ENCODE measurements at places on chromosomes 6 and 20.
A peak's percentile ranks its signal among the peaks of the same experiment; 100 is the strongest.

DNA sequence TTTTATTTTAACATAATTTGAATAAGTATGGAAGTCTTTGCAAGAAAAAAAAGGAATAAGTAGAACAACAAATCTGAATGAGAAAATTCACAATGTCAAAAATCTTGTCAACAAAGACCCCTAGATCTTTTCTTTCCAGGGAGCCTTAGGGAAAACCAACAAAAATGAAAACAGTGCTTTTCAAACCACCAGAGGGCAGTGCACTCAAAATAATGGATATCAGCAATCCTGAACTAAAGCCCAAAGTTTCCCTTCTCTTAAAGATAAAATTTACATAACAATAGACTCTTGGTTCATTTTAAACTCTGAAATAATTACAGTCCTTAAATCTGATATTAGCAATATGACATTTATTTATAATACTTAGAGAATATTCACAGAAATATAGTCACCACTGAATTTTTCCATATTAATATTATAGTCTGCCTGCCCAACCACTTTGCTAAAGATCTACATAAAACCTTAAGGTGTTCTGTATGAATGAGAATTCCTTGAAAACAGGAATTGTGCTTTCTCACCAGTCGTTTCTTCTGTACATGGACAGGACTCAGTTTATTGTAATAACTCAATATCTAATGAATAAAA lies 105.3 kb upstream of the BMP5 start:
- DNase-seq = no peak

GRCh38 chr6:118740372-118740771 lies 89.0 kb upstream of the CEP85L start:
- no peak for DNase-seq

DNA sequence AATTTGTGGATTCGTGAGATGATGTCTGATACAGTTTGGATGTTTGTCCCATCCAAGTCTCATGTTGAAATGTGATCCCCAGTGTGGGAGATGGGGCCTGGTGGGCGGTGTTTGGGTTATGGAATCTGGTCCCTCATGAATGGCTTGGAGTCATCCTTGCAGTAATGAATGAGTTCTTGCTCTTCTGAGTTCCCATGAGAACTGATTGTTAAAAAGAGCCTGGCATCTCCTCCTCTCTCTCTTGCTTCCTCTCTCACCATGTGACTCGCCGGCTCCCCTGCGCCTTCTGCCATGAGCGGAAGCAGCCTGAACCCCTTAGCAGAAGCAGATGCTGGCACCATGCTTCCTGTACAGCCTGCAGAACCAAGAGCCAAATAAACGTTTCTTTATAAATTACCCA lies 30.5 kb upstream of the RPP40 start:
- no peak for DNase-seq

- no peak for DNase-seq
Measured at GRCh38 chr20:3551681-3552434, 81.0 kb downstream of the ATRN start.

- DNase-seq = no peak
Measured at GRCh38 chr6:79731471-79731870, 100.3 kb downstream of the SH3BGRL2 start.

DNA sequence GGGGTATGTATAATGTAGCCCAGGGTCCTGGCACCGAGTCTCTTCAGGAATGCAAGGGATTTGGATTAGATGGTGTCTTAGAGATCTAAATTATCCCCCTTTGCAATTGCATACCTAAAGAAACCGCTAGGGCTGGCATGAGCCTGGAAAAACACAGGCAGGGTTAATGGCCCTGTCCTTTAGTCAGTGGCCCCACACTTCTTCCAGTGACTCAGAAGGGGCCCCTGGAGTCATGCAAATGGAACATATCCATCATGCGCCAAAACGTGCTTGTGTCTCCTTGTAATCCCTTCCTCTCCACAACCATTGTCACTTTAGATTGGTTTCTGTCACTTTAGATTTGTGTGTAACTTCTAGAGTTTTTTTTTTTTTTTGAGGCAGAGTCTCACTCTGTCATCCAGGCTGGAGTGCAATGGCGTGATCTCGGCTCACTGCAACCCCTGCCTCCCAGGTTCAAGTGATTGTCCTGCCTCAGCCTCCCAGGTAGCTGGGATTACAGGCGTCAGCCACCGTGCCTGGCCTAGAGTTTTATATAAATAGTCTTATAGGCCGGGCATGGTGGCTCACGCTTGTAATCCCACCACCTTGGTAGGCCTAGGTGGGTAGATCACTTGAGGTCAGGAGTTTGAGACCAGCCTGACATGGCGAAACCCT lies 8.7 kb upstream of the MYBL2 start:
- no peak for DNase-seq

- no peak for DNase-seq
Measured at GRCh38 chr6:39281312-39281980, 32.8 kb downstream of the KCNK17 start.

GRCh38 chr20:36339646-36340592 lies 33.8 kb downstream of the DLGAP4 start:
- peak; percentile 6 for DNase-seq

DNA sequence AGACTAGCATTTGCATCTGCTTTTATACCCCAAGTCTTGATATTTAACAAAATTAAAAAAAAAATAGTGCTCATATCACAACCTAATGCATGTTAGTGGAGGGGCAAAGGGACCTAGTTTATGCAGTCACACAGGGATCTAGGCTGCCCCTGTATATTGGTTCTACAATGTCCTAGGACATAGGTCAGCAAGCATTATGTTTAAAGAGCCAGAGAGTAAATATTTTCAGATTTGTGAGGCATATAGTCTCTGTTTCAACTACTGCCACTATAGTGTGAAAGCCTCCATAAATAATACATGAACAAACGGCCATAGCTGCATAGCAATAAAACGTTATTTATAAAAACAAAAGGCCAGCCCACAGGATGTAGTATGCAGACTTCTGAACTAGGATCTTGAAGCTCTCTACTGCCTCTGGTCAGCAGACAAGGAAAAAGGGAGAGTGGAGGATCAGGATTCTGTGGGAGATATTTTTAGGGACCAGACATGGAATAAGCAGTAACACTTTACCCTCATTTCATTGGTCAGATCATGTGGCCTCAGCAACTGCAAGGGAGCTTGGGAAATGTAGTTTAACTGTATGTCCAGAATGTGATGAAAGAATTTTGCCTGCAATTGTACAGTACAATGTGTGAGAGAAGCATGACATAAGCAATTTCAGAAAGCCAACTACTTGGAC lies 414.2 kb upstream of the SPTLC3 start:
- no peak for DNase-seq

DNA sequence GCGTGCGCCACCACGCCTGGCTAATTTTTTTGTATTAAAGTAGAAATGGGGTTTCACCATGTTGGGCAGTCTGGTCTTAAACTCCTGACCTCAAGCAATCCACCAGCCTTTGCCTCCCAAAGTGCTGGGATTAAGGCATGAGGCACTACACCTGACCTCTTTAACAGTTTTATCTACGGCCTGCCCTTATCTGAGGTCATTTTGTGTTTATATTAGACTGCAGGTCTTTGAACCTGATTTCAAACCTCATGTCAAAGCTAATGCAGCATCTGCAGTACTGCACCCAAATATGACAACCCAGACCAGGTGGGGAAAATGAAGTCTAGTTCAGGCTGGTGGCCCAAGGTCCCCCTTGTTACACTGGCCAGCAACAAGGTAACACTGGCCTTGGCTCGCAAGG lies 89.3 kb upstream of the ARMC2 start:
- DNase-seq = no peak

GRCh38 chr20:13251904-13252297 lies 30.8 kb downstream of the ISM1 start:
- DNase-seq = no peak

DNA sequence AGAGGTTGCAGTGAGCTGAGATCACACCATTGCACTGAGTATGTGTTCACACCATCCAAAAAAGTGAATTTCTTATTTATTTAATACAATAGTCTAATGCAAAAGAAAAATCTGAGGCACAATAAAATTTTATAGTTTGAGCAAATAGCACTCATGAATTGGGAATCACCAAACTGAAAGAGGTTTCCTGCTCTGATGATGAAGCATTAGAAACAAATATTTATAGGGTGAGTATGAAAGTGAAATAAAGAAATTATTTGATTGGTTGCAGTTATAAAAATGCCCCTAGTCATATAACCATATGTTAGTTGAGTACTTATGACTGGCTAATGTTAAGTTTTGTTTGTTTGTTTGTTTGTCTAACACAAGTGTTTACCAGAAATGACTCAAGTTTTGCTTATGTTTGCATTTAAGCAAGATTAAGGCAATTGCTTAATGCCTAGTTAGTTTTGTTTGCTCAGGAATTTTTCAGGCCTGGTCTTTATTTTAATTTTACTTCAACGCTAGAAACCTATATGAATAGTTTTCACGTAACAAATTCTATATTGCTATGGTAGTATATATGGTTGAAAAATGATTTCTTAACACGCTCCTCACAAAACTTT lies 151.5 kb upstream of the FAM83B start:
- DNase-seq = no peak

DNA sequence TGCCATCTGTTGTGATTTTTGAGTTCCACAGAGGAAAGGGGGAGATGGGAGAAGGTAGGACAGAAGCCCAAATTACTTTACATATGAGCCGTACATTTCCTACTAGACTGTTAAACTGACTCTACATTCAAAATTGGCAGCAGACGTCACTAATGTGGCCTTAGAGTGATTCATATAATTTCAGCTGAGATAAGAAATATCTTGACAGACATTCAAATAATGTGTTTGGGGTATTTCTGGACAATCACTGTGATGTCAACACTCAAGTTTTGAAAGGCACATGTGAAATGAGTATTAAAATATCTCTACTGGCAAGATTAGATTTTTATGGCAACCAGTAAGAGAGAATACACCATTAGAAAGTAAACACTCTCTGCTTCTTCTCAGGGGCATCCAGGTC lies 104.0 kb downstream of the MTFR2 start:
- no peak for DNase-seq

- no peak for DNase-seq
Measured at GRCh38 chr6:128606611-128607010, 86.2 kb upstream of the PTPRK start.

DNA sequence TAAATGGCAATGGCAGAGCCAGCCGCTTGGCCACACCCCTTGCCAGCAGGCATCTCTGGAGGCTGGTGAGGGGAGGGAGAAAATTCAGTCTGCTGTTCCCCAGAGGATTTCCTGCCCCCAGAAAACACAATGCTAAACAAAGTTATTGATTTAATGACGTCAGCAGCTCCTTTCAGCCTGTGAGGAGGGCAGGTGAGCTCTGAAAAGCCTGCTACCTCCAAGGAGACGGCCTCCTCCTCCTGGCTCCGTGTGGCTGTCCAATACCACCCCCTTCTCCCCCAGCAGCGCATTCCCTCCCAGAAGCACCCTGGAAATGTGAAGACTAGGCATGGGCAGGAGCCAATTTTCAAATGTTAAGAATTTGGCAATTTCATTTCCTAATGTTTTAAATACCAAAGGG lies 393.1 kb downstream of the ZFAND3 start:
- no peak for DNase-seq

DNA sequence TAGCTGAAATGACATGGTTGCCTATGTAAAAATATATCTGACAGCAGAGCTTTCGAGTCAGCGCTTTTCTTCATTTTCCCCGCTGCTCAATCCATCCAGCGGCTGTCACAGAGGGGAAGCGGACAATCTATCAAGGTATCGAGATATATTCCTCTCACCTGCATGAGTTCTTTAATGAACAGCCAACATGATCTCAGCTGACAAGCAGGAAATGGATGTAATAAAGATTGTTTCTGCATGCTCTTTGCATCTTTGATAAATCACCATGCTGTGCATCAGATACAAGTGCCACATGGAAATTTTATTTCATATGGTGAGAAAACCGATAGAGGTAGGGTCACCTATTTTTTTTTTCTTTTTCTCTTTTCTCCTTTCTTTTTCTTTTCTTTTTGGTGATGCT lies 602.3 kb upstream of the MMS22L start:
- DNase-seq = no peak

- no peak for DNase-seq
Measured at GRCh38 chr6:121999456-122000065, 399.9 kb upstream of the HSF2 start.

GRCh38 chr6:87929843-87930288 lies 117.8 kb upstream of the SPACA1 start:
- peak; percentile 47 for DNase-seq

- no peak for DNase-seq
Measured at GRCh38 chr20:63403403-63404105, 42.4 kb upstream of the CHRNA4 start.

DNA sequence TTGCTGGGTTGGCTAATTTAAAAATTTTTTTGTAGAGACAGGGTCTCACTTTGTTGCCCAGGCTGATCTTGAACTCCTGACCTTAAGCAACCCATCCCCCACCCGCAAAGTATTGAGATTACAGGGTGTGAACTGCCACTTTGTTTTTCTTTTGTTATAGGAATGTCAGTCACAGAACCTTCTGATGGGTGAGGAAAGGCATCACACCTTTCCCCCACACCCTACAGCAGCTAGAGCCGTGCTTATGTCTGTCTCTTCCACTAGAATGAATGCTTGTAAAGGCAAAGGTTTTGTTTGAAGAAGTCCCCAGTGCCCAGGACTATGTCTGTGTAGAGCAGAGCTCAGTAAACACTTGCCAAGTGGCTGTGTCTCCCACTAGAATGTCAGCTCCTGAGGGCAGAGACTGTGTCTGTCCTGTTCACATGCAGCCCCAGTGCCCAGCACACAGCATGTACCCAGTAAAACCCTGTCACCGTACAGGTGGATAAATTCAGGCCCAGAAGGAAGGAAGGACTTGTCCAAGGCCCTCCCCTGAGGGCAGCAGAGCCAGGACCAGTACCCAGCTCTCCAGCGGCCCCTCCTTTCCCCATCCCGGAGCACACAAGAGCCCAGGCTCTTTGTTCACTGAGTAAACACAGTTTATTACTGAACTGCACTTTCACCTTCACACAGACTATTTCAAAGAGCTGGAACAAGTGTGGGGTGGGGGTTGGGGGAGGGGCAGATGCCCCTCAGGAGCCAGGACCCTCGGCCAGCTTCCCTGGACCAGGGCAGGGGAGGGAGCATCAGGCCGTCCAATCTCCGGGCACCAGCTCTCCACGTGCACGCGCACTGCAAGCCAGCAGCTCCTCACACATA lies 26.4 kb downstream of the COX4I2 start:
- no peak for DNase-seq

All from stimulated activated CD4-positive, alpha-beta T cell treated with anti-CD3 and anti-CD28 coated beads, Interleukin-4, amount 100 ng/mL, for 4 hours (primary cell).